ENCODE measurements at places on chromosomes 6 and 20. TPM values are rescaled to one million over a fixed set of nuclear protein-coding genes. Genes with fewer than 3 reads are reported as not detected.
A peak's percentile ranks its signal among the peaks of the same experiment; 100 is the strongest.

Gene FUCA2
- 22.2 TPM for polyA plus RNA-seq

Gene ADGRG6
- polyA plus RNA-seq = 8.5 TPM

Gene RUNX2
- 1.4 TPM for polyA plus RNA-seq

Gene DACT2
- 2.6 TPM for polyA plus RNA-seq

Gene TUBB2A
- polyA plus RNA-seq = 99.3 TPM

Gene TFAP2D
- not detected for polyA plus RNA-seq

Gene STMND1
- polyA plus RNA-seq = not detected

Gene LINC00237
- polyA plus RNA-seq = 0.14 TPM

DNA sequence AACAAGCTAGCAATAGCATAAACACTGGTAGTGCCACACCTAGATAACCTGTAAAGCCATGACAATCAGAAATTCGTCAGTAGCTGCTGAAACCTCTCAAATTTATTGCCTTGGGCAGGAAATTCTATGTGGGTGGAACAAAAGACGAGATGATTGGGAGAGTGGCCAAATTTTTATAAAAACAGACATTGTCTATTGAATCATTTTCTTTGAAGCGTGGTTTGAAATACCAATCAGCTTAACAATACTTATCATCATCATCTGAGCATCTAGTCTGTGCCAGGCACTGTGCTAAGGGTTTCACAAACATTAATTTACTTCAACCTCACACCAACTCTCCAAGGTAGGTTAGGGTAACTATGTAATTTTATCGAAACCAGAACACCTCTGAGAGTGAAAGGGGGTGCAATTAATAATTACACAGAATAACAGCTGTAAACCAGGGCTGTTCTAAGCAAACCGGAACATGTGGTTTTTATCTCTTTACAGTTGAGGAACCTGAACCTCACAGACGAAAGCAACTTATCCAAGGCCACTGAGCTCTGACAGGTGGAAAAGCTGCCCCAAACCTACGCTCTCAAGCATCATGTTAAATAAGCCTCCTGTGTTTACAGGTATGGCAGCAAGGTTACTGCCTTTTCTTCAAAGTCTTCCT, 43.4 kb downstream of the NHSL1 start:
- H3K36me3 ChIP-seq = peaks cover 2% of the 10 kb centered on the region
- H3K4me1 ChIP-seq = no peaks in the 10 kb centered on the region

DNA sequence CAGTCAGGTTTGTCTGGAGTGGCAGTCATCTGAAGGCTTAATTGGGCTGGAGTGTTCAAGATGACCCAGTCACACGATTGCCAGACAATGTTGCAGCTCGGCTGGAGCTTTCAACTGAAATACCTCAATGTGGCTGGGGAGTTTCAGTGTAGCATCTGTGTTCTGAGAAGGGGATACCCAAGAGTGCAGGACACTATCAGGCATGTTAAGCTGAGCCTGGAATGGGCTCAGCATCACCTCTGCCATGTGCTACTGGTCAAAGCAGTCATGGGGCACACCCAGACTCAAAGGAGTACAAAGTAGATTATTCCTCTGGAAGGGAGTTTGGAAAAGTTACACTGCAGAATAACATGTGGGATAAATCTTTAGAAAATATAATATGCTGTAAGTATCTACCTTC, 363.9 kb downstream of the KIF16B start:
- H3K4me3 ChIP-seq = no peak overlapping the region
- H3K4me1 ChIP-seq = peaks cover 8% of the 10 kb centered on the region
- no peaks in the 10 kb centered on the region for H3K27me3 ChIP-seq
- no peaks in the 10 kb centered on the region for H3K36me3 ChIP-seq
- DNase-seq = peak; percentile 77

DNA sequence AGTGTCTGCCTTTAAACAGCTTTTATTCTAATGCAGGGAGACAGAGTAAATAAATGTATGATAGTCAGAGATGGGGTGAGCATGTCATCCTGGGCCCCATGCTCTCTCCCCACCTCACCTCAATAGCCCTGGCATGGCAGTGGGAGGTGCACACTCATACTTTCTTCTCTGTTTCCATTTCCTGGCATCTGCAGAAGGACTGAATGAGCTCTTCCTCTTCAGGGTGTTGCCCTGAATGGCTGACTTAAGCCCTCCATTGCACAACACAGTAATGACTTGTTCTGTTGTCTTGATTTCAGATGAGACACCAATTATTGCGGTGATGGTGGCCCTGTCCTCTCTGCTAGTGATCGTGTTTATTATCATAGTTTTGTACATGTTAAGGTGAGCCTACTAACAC, 57.0 kb upstream of the GNRH2 start:
- H3K4me1 ChIP-seq = no peaks in the 10 kb centered on the region
- H3K27me3 ChIP-seq = no peaks in the 10 kb centered on the region
- no peak overlapping the region for H3K4me3 ChIP-seq
- peaks cover 55% of the 10 kb centered on the region for H3K36me3 ChIP-seq
- DNase-seq = peak; percentile 8
- H3K27ac ChIP-seq = no peak overlapping the region

DNA sequence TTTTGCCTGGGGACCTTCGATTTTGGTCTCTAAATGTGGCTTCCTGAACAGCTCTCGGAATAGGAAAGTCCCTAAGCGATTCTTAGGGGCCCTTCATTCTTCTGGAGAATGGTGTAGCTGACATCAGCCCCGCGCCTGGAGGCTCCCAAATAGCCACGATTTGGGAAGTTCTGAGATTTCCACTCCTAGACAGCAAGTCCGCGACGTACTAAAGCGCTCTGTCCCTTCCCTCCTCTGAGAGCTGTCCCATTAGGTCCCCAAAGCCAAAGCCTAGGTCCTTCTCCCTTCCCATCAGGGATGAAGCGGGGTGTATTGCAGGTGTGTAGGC, 756 bp downstream of the MOXD1 start:
- DNase-seq = peak; percentile 20
- peaks cover 7% of the 10 kb centered on the region for H3K4me1 ChIP-seq
- peak overlapping the region; percentile 64 for H3K4me3 ChIP-seq
- H3K36me3 ChIP-seq = no peaks in the 10 kb centered on the region
- H3K27ac ChIP-seq = no peak overlapping the region

DNA sequence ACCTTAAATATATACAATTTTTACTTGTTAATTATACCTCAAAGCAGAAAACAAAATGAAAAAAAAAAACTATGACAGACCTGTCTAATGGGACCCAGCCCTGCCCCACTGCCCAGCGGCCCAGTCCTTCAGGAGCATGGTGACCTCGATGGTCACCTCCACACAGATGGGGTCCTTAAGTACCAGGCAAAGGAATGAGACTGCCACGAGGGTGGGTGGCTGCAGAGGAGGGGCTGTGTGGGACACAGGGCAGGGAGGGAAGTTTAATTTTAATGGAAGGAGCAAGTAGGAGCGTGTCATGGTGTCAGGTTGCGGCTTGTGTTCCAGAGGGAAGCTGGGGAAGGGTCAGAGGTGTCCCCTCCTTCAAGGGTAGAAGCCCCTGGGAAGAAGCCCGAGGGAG, 28.6 kb downstream of the GABRR2 start:
- H3K27me3 ChIP-seq = no peaks in the 10 kb centered on the region
- DNase-seq = no peak
- H3K36me3 ChIP-seq = no peaks in the 10 kb centered on the region

DNA sequence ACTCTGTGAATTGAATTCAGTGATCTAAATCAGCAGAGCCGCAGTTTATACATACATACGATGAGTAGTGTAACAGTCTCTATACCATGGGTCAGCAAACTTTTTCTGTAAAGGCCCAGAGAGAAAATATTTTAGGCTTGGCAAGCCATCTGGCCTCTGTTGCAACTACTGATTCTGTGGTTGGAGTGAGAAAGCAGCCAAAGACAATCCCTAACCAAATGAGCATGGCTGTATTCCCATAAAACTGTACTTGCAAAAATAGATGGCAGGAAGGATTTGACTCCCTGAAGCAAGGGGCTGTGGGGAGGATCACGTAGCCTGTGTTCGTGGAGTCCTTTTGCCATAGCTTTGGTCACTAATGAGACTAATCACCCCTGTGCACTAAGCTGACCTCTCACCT, 17.9 kb upstream of the MOCS1 start:
- no peak overlapping the region for H3K4me3 ChIP-seq
- H3K27ac ChIP-seq = no peak overlapping the region
- no peaks in the 10 kb centered on the region for H3K36me3 ChIP-seq
- H3K27me3 ChIP-seq = peaks cover 2% of the 10 kb centered on the region

GRCh38 chr6:21164768-21165326, 428.7 kb upstream of the SOX4 start:
- no peaks in the 10 kb centered on the region for H3K27me3 ChIP-seq
- no peak for DNase-seq
- no peak overlapping the region for H3K4me3 ChIP-seq
- no peaks in the 10 kb centered on the region for H3K4me1 ChIP-seq

- no peak for DNase-seq
- H3K27ac ChIP-seq = no peak overlapping the region
- no peaks in the 10 kb centered on the region for H3K36me3 ChIP-seq
Observed at GRCh38 chr20:45218124-45218523, 3.0 kb upstream of the SEMG2 start.

DNA sequence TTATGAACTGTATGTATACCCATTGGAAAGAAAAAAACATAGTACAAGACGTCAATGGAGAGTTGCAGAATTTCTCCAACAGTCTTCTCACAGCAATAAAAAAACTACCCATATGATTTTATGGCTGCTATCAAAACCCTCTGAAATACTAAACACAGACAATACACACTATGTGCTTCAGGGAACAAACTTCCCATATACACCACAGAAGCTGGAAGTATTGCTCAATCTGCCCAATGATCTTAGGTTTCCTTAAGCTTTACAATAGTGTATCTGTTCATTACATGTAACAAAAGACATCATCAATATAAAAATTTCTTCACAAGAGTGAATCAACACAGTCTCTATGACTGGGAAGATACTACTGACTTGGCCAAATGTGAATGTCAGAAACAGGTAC, 150.5 kb downstream of the TBC1D32 start:
- H3K36me3 ChIP-seq = no peaks in the 10 kb centered on the region
- no peaks in the 10 kb centered on the region for H3K4me1 ChIP-seq
- H3K27me3 ChIP-seq = no peaks in the 10 kb centered on the region
- H3K27ac ChIP-seq = no peak overlapping the region
- no peak overlapping the region for H3K4me3 ChIP-seq
- no peak for DNase-seq

DNA sequence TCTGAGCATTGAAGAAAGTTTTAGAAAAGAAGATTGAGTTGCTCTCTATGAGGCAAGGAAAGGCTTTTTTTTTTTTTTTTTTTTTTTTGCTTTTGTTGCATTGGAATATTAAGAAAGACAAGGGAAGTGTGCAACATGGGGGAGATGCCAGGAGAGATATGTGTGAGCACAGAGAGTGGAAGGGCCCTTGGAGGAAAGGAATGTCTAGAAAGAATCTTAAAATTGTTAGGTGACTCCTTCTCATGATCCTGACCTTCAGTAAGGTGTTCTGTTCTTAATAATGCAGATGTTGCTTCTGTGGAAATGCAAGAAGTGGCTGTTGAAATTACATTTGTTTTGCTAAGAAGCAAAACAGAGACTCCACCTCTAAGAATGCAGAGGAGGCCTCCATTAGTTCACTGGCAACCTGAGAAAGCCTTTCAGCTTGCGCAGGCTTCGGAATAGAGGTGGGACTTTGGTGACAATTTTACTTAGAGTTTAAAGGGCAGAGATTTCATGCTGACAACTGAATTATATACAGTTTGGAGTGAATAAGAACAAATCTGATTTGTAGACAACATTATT, 118.0 kb upstream of the ASCC3 start:
- H3K27me3 ChIP-seq = no peaks in the 10 kb centered on the region
- H3K36me3 ChIP-seq = no peaks in the 10 kb centered on the region
- H3K4me1 ChIP-seq = no peaks in the 10 kb centered on the region
- no peak overlapping the region for H3K27ac ChIP-seq
- no peak overlapping the region for H3K4me3 ChIP-seq

- H3K27ac ChIP-seq = peak overlapping the region; percentile 100
- peaks cover 29% of the 10 kb centered on the region for H3K4me1 ChIP-seq
- H3K4me3 ChIP-seq = peak overlapping the region; percentile 99
- DNase-seq = peak; percentile 36
- H3K36me3 ChIP-seq = peaks cover 70% of the 10 kb centered on the region
Observed at GRCh38 chr6:31727717-31728671, 1.1 kb downstream of the DDAH2 start.

DNA sequence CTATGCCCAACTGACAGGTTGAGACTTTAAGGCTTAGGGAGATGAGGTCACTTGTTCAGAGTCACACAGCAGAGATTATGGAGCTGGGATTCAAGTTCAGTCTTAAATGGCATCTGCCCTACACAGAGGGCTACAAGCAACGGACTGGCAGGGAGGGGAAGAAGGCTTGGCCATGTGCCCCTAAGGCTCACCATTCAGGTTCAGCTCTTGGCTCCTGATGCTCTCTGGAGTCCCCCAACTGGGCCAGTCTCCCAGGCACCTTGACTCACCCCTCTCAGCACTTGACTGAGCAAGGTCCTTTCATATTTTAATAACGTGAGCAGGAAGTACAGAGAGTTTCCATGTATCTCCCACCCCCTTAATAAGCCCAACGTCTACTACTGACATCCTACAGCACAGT, 71.4 kb upstream of the MAFB start:
- no peak for DNase-seq
- no peak overlapping the region for H3K4me3 ChIP-seq
- H3K27me3 ChIP-seq = peaks cover 2% of the 10 kb centered on the region
- no peak overlapping the region for H3K27ac ChIP-seq

- peak; percentile 63 for DNase-seq
- no peak overlapping the region for H3K4me3 ChIP-seq
- no peaks in the 10 kb centered on the region for H3K36me3 ChIP-seq
Observed at GRCh38 chr20:16095226-16095625, 478.0 kb downstream of the KIF16B start.

GRCh38 chr6:2102966-2103365, 142.4 kb downstream of the GMDS start:
- H3K4me1 ChIP-seq = no peaks in the 10 kb centered on the region
- DNase-seq = no peak
- H3K27ac ChIP-seq = no peak overlapping the region

GRCh38 chr20:25117990-25118389, 36.0 kb upstream of the VSX1 start:
- H3K4me1 ChIP-seq = peaks cover 30% of the 10 kb centered on the region
- no peak for DNase-seq
- no peaks in the 10 kb centered on the region for H3K27me3 ChIP-seq

All from muscle of leg (tissue), 16 donors.